ENCODE measurements at places on chromosomes 7 and 10. TPM values are rescaled to one million over a fixed set of nuclear protein-coding genes. Genes with fewer than 3 reads are reported as not detected.

ZFAND2A gene
- 52.5 TPM for total RNA-seq

RAPGEF5 gene
- 0.85 TPM for total RNA-seq

FAM20C gene
- 164 TPM for total RNA-seq

ABCA13 gene
- 0.29 TPM for total RNA-seq

DNA sequence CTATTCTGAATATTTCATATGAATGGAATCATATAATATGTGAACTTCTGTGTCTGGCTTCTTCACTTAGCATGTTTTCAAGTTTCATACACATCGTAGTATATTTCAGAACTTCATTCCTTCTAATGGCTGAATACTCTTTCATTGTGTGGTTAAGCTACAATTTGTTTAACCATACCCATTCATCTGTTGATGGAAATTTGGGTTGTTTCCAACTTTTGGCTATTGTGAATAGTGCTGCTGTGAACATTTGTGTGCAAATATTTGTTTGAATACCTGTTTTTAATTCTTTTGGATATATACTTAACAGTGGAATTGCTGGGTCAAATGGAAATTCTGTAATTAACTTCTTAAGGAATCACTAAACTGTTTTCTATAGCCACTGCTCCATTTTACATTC is 86.0 kb upstream of the MDFIC start:
- DNase-seq, result no peak

DNA sequence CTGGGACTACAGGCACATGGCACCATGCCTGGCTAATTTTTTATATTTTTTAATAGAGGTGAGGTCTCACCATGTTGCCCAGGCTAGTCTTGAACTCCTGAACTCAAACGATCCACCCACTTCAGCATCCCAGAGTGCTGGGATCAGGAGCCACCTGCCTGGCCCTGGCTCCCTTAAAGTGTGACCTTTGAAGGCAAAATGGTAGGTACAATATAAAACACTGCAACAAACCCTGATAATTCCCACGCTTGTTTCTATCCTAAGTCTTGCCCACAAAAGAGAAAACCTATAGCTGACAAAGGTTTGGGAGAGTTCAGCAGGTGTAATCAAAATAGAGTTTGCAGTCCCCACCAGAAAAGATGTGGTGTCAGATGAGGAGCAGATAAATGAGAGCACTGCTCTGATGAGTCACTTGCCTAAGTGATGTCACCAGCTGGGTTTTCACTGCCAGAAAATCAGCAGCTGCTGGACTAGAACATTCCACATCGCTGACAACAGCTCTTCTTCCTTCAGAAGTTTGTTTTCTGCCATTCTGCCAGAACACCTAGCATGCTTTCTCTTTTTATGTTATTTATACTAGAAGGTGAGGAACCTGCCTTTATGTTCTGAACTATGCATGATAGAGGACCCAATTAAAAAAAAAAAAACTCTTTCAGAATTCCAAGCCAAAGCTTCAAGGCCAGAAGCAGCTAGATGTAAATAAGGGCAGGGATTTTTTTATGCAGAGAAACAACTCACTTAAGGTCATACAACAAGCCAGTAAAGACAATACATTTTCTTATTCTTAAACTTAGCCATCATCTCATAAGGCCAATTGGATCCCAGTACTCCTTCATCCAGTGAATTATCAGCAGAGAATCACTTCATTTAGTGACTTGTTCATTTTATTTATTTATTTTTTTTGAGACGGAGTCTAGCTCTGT is 18.0 kb downstream of the PURB start:
- peak; percentile 82 for DNase-seq

DNA sequence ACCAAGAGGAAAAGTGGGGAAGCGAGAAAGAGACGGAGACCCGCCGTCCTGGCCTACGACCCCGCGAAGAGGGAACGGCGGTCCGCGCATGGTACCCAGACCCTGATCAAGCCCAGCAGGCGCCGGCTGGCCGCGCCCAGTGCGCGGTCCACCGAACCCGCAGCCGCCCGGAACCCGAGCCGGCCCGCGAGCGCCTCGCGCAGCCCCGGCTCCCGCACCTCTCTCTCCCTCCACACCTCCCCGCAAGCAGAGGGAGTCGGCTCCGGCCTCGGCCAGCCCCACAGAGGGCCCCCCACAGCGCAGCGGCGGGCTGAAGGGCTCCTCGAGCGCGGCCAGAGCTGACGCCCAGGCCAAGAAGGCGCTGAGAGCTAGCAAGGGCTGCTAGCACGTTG is 164.7 kb downstream of the AGMO start:
- no peak for DNase-seq

GRCh38 chr10:3476186-3476585 is 303.6 kb upstream of the PITRM1 start:
- no peak for DNase-seq

GRCh38 chr10:31949266-31949665 is 20.6 kb upstream of the ARHGAP12 start:
- DNase-seq, result no peak

DNA sequence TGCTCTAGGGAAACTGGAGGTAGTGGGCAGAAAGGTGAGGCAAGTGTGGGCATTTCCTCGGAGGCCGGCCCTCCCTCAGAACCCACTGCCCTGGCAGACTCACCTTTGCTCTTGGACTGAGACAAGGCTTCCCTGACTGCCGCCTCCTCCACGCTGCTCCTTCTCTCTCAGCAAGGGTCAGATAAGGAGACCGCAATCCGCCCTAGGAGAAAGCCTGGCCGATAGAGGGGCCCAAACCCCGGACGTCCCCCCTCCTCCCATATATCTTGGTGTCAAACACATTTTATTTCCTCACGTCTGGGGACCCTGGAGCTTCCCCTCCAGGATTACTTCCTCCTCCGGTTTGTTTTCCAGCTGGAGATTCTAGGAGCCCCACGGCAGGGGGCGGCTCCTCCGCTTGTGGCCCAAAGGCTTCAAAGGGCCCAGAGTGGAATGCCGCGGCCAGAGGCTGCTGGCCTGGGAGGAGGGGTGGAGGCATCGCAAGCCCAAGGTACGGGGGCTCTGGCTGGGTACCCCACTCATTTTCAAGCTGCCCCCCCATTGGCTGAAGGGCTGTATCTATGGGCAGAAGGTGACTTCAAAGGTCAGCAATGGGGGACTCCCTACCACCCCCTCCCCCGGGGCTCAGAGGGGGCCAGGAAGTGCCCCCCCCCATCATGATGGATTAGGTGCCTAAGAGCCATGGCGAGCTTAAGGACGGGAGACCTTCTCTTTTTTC is 31.7 kb upstream of the LBX1 start:
- DNase-seq, result no peak

- no peak for DNase-seq
Observed at GRCh38 chr7:100752994-100753393, 19.6 kb downstream of the ZAN start.

DNA sequence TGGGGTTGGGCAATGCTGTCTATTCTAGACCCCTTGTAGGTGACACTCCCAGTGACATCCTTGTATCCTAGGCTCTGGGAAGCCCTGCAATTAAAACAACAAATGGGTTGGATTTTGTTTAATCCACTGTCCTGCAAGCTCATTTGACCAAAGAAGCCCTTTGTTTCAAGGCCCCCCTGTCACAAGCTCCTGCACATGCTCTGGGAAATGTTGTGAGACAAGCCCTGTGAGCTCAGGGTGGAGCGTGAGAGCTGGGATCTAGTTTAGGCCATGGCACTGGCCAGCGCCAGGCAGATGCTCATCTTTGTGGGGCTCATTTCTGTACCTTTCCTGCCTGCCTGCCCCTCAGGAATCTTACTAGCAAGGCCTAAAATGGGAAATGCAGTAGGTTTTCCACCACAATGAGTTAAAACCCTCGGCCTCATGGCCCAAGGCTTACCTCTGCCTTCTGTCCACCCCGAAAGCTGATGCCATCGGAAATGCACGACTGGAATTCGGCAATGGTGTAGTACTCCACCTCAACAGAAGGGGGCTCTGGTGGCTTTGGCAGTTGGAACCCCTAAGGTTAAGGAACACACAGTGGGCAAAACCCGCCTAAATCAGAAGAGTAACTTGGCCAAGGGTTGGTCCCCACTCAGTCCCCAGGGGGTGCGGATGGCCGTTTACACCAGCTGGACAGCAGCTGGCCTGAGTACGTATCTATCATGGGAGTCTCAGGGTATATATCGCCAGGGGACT is 112.0 kb downstream of the NEURL1 start:
- no peak for DNase-seq

DNA sequence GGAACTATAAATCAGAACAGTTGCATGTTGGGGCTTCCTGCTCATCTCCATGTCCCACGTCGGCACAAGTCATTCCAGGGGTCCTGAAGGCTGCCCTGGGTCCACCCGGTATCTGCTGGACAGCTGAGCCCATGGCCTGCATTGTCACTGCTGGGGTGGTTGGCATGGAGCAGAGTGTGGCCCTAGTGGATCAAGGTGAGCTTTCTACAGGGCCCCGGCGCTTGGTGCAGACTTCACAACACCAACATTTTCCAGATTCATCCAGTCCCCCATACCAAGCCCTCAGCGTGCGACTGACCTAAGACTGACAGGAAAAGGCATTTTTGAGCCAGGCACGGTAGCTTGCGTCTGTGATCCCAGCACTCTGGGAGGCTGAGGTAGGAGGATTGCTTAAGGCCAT is 175.5 kb upstream of the LYZL2 start:
- no peak for DNase-seq

GRCh38 chr7:64879800-64880199 is 23.3 kb upstream of the ZNF273 start:
- no peak for DNase-seq

- no peak for DNase-seq
Observed at GRCh38 chr7:43779045-43779812, 20.7 kb downstream of the BLVRA start.

GRCh38 chr7:18509481-18509880 is 13.9 kb downstream of the HDAC9 start:
- no peak for DNase-seq

DNA sequence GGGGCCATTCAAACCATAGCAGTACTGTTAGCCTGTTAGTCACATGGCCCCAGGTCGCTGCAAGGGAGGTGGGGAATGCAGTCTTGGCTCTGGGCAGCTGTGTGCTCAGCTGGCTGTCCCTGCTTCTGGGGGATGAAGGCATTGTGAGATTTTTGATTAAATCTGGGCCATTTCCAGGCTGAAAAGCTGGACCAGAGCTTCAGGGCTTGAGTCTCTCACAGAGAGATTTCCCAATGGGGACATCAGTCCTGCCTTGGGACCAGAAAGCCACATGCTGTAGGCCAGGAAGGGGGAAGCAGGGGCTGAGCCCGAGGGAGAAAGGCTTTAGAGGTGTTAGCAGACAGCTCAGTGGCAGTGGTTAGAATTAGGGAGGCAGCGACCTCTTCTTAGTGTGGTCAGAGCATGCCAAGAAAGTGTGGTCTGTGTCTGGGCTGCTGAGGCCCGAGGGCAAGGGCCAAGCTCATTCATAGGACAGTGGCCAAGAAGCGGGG is 33.6 kb downstream of the PALD1 start:
- no peak for DNase-seq

GRCh38 chr7:149253665-149254064 is 8.3 kb upstream of the ZNF783 start:
- DNase-seq, result no peak

DNA sequence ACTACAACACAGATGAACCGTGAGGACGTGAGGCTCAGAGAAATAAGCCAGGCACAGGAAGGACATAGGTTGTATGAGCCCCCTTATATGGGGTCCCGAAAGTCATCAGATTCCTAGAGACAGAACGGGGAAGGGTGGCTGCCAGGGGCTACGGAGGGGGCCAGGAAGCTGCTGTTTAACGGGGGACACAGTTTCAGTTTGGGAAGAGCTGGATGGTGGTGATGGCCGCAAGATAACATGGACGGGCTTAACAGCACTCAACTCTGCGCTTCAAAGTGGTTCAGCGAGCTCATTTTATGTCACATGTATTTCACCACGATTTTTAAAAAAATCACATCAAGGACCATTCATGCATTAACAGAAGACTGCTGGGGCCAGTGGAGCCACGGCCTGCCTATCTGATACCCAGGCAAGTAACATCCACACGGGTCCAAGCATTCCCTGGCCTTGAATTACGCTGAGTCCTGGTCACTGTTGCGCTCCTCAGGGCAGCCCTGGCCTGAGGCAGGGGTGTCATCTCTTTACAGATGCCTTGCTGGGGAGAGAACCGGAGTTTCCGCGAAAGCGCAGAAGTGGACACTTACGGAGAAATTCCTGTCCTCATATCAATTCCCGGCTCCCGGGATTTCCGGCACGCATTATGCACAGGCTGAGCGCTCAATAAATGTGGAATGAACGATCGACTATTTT is 1.5 kb downstream of the CARD11 start:
- DNase-seq, result no peak

DNA sequence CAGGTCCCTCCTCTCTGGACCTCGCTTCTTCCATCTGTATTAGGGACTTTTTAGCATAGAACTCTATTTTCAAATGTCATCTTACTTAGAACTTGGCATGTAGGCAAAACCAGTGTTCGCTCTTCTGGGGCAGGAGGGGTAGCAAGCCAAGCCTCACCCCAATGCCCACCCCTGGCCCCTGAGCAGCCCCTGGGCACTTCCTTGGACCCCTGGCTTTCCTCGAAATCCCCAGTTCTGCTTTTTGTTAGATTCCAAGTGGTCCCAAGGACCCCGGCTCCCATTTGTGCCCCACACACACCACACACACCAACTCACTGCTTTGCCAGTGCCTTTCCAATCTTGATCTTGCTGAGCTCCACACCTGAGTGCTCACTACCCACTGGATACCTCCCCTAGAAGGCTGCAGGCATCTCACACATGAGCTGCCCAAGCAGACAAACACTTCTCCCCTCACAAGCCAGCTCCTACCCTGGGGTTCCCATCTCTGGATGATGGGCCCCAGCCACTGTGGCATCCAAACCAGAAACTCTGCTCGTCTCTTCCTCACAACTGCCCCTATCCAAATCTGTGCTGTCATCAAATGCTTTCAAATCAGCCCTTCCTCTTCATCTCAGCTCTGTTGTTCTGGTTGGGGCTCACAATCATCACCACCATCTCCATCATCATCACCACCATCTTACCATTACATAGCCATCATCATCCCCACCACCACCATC is 167.9 kb upstream of the ZMIZ1 start:
- DNase-seq, result no peak

Data from H4 (cell line).